ENCODE measurements at places on chromosomes 3 and 15. TPM values are rescaled to one million over a fixed set of nuclear protein-coding genes. Genes with fewer than 3 reads are reported as not detected.

- peak; percentile 71 for DNase-seq
Measured at GRCh38 chr15:48671103-48672022, 25.9 kb upstream of the FBN1 start.

- no peak for DNase-seq
Measured at GRCh38 chr15:90211009-90211408, 9.9 kb downstream of the SEMA4B start.

GRCh38 chr15:70099967-70100473, 2.3 kb upstream of the TLE3 start:
- no peak for DNase-seq

DNA sequence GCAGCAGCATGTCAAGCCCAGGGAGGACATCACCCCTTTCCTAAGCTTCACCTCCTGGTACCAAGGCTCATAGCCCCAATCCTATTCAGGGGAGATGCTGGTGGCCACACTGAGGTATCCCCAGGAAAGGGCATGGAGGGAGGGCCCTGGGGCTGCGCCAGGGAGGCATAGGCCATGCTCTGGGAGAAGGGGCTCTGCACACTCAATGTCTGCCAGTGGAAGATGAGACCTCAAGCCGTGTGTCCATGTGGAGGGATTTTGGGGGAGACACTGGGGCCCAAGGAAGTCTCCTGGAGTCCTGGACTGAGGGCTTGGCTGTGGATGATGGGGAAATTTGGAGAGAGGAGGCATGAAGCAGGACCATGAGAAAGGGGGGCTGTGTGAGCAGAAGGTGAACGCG, 21.2 kb upstream of the PRR23E start:
- no peak for DNase-seq

DNA sequence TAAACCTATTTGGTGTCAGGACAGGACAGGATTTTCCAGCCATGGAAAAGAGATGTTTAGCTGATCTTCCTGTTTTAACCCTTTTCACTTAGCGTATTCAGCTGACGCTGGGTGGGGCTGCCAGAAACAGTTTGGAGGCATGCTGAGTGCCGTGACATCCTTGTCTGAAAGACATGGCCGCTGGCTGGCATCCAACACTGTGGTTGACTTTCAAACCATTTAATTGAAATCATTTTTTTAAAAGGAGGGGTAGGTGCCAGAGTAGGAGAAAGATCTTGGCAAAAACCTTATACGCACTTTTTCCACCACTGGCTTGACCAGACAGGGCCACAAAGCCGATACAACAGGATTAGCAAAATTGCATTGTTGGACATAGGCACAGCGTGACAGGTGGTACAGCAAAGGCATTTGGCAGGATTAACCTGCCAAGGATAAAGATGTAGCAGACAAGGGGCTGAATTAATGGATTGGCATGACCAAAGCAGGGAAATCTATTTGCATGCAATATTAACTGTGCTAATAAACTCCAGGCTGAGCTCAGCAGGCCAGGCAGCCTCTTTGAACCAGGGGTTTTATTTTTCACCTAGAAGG, 131.8 kb upstream of the TOPAZ1 start:
- no peak for DNase-seq

GRCh38 chr3:187919048-187919447, 173.8 kb upstream of the BCL6 start:
- DNase-seq, result no peak

Gene SCAMP5
- polyA plus RNA-seq, result 0.91 TPM

Gene AMIGO3
- 0.76 TPM for polyA plus RNA-seq

Gene COL6A5
- polyA plus RNA-seq, result not detected

Gene ATP10A
- polyA plus RNA-seq, result 2.0 TPM

Measured in heart left ventricle (tissue), 16 donors.